ENCODE measurements at places on chromosomes 6 and 20.

DNA sequence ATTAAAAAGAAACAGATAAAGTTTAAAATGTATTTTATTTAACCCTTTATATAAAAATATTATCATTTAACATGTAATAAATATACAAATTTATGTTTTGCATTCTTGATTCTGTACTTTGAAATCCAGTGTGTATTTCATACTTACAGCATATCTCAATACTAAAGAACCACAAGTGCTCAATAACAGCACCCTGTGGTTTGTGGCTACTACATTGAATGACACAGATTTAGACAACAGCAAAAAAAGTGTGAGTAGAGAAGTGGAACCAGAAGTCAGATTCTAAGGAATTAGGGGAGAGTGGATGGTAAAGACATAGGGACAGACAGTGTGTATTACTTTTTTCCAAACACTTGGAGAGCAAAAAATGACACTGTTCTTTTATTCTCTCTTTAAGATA, 524.5 kb downstream of the BMP2 start:
- no peak for DNase-seq

DNA sequence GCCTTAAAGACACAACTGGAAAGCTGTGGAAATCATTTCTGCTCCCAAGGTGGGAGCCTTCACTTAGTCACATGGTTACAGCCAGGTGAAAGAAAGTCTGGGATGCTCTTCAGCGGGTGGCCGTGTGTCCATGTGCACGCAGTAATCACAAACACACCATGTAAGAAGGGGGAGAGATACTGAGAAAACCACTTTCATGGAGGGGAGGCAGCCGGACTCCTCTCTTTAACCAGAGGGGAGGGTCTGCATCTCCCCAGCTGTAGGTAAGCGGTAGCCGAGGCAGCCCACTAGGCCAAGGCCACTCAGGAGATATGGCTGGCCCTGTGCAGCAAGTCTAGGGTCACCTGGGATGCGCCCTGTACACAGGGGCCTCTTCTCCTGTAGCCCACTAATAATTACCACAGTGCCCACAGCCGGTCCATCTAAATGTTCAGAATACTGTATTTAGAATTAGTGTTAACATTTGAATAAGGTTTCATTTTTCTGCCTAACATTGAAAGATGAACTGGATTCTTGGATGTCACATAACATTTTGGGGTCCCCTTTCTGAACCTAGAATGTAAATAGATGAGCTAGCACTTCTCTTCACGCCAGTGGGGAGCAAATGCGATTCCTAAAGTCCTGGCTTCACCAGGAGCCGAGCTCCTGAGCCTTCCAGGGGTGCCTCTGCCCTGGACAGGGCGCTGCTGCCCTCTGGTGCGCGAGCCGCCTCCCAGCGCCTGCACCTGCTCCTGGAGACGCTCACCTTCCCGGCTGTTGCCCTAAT, 15.9 kb downstream of the GPR31 start:
- DNase-seq: peak; percentile 52

- DNase-seq: no peak
Measured at GRCh38 chr6:134787261-134787877, 162.5 kb downstream of the ALDH8A1 start.

GRCh38 chr20:40866056-40866455, 162.6 kb upstream of the TOP1 start:
- DNase-seq: no peak

DNA sequence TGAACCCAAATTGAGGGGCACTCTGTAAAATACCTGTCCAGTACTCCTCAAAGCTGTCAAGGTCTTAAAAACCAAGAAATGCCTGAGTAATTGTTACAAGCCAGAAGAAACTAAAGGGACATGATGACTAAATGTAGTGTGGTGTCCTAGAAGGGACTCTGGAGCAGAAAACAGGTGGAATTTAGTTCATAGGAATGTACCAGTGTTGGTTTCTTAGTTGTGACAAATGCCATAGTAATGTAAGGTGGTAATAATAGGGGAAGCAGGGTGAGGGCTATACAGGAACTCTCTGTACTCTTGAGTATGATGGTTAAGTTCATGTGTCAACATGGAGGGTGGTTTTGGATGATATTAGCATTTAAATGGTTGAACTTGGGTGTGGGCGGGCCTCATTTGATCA, 92.3 kb downstream of the CNBD2 start:
- no peak for DNase-seq

DNA sequence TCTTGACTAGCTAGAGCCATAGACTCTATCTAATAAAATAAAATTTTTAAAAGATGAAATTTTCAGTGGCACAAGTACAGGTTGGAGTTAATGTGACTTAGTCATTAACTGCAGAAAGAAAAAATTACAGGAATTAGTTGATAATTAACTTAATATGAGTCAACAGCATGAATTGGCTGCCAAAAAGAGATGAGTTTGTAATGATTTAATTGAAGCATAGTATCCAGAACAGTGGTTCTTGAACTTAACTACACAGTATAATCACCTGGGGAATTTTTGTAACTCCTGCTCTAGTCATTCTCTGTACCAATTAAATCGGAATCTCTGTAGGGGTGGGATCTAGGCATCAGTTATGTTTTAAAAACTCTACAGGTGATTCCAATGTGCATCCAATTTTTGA, 46.3 kb upstream of the HMGN3 start:
- DNase-seq: no peak

DNA sequence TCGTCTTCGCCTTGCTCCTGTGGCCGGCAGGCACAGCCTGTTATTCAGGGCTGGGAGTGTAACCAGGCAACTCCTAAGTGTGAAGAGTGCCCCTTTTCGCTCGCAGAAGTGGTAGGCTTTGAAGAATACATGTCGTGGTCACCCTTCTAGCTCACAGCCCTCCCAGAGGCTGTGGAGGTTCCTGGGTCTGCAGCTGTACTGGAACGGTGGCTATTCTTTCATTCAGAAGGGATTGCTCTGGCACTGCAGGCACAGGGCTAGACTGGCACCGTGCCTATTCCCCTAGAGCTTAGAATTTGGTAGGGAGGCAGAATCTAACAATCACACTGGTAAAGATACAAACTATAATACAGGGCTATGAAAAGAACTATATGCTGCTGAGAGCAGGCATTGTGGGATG, 1.1 kb upstream of the SRSF12 start:
- no peak for DNase-seq
